ENCODE measurements at places on chromosomes 2 and 18. TPM values are rescaled to one million over a fixed set of nuclear protein-coding genes. Genes with fewer than 3 reads are reported as not detected.

GRCh38 chr2:97067279-97068004 lies 27.2 kb downstream of the FAHD2B start:
- DNase-seq, result no peak

- DNase-seq, result no peak
These were observed 43.4 kb upstream of the DNAJC10 start for GRCh38 chr2:182672466-182673165.

GRCh38 chr2:168033966-168034365 lies 213.4 kb downstream of the STK39 start:
- no peak for DNase-seq

ADAM23 gene
- total RNA-seq, result 6.1 TPM

LIMS3 gene
- not detected for total RNA-seq
